ENCODE measurements at places on chromosomes 12 and 14. TPM values are rescaled to one million over a fixed set of nuclear protein-coding genes. Genes with fewer than 3 reads are reported as not detected.

DNA sequence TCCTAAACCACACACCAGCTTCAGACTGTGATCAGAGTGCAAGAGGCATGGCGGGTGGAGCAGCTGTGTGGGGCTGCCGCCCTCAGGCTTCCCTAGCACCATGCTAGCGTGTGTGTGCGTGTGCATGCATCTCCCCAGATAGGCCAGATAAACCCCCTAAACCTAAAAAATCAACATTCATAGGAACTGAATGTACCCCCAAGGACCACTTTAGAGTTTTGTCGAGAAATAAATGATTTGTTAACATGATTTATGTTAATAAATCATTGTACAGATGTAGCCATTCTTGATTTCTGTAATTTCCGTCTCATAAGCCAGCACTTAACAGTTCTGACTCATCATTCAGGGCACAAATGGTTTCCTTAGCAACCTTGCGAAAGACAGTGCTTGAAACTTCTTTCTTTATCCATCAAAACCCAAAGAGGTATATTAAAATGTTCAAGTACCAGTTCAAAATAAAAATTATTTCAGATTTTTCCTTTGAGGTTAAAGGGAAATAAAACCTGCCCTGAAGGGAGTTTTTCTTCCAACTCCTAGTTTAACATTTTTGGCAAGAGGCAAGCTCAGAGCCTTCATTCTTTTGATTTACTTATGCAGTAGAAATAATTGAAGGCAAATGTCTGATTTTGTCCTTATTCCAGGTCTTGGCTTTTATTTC is 206.2 kb upstream of the RGS6 start:
- DNase-seq: no peak

- DNase-seq: no peak
Observed at GRCh38 chr12:26153421-26154154, 28.8 kb upstream of the BHLHE41 start.

DNA sequence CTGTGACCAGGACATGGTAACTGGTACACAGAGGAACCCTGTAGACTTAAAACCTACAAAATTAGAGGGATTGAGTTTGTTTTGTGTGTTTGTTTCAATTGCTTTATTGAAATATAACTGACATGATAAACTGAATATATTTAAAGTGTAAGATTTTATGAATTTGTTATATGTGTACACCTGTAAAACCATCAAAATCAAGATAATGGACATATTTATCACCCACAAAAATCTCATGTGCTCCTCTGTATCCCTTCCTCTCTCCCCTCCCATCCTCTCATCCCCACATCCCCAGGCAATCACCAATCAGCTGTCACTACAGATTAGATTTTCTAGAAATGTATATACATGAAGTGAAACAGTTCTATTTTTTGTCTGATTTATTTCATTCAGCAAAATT is 565.5 kb downstream of the NOVA1 start:
- no peak for DNase-seq

DNA sequence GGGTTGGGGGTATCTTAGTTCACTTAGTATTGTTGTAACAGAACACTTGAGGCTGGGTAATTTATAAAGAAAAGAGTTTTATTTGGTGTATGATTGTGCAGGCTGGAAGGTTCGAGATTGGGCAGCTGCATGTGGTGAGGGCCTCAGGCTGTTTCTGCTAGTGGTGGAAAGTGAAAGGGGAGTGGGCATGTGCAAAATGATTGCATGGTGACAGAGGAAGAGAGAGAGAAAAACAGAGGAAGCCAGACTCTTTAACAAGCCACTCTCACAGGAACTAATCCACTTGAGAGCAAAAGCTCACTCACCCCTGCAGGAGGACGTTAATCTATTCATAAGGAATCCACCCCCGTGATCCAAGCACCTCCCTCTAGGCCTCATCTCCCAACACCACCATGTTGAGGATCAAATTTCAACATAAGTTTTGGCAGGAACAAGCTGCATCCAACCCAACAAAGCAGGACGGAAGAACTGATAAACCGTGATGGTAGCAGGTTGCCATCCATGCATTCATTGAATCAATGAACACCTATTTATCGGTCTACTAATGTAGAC is 165.0 kb upstream of the GZMB start:
- no peak for DNase-seq

DNA sequence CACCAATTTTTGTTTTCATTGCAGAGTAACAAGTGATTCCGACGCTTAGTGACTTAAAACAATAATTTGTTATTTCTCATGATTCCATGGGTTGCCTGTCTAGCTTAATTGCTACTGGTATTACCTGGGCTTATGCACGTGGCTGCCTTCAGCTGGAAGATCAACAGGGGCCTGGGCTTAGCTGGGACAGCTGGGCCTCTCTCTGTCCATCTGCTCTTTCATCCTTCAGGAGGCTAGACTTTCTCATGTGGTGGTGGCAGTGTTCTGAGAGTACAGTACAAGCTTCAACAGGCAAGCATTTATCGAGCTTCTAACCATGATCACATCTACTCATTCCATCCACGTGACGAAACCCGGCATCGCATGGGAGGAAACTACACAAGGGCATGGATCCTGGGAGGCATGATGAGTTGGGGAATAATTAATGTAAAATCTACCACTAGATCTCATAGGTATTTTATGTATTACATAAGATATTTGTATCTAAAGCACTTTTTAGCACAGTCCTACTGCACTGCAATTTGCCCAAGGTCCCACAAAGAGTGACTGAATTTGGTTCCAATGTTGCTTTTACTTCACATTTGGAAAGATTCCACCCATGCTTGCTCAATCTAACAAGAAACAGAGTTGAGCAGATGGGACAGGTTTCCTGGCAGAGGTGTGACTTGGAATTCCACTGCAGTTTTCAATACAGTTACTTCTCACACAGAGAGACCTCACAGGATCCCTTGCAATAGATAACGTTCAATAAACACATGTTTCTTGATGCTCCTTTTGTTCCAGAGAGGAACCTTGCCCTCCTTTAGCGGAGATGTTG is 153.1 kb upstream of the FRMD6 start:
- no peak for DNase-seq

NGB gene
- 0.22 TPM for total RNA-seq

DNA sequence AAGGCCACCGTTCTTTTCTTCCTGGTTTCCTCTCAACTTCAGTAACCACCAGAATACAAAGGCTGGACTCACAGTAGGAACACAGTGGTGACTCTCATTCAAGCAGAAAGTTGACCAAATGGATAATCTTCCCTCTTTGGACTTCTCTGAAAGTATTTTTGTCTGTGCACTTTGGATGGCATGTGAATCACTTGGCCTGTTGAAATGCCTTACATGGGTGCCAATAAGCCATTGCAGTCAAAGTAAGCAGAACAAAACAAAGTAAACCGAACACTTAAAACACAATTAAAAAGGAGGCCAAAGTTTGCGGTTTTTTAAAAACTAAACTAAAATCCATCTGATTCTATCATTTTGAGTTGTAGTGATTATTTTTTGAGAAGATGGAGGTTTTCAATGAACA is 370.1 kb upstream of the DDHD1 start:
- no peak for DNase-seq

Data from glutamatergic neuron (in vitro differentiated cells).